ENCODE measurements at places on chromosomes 13 and 19. TPM values are rescaled to one million over a fixed set of nuclear protein-coding genes. Genes with fewer than 3 reads are reported as not detected.

DNA sequence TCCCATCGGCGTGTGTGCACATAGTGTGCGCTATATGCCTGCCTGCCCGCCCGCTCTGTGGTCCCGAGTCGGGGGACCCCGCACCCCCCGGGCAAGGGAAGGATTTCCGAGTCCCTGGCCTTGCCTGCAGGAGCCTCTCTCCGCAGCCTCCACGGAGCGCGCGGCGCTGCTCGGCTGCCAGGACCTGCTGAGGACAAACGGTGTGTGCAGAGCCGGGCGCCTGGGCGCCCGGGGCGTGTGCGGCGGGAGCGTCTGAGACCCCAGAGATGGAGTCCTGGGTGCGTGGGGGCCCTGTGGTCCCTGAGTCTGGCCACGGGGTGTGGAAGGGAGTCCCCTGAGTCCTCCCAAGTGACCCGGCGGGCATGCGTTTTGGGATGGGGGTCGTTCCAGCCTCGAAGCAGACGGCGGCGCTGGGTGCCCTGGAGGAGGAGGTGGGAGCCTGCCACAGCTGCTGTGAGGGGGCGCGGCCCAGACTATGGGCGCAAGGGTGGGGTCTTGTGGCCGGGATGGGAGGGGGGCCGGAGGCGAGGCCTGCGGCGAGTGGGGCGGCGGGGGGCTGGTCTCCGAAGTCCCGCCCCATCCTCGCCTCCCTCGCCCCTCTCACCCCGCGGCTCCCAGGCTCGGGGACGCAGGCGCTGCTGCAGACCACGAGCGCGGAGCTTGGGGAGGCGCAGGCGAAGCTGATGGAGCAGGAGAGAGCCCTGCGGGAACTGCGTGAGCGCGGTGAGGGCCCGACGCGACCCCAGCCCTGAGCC, 25.3 kb downstream of the CLEC4M start:
- peaks cover 1% of the 10 kb centered on the region for H3K36me3 ChIP-seq
- H3K27me3 ChIP-seq: no peaks in the 10 kb centered on the region
- no peak overlapping the region for H3K4me3 ChIP-seq
- no peak for DNase-seq

ZNF492 gene
- under 0.01 TPM for total RNA-seq

STOML3 gene
- not detected for total RNA-seq

GRCh38 chr19:50964266-50964665, 5.1 kb downstream of the KLK6 start:
- no peaks in the 10 kb centered on the region for H3K36me3 ChIP-seq
- DNase-seq: no peak
- H3K27me3 ChIP-seq: no peaks in the 10 kb centered on the region
- no peak overlapping the region for H3K27ac ChIP-seq
- H3K4me3 ChIP-seq: no peak overlapping the region

DNA sequence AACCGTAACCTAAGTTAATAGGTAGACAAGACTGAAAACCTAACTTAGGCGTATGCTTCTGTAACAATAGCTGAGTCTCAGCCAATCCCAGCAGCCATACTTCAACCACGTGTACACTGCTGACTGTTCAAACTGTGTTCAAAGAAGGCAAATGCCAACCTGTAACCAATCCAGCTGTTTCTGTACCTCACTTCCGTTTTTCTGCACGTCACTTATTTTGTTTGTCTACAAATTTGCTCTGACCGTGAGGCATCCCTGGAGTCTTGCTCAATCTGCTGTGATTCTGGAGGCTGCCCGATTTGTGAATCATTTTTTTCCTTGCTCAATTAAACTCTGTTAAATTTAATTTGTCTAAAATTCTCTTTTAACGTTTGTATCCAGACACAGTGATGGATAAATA, 59.2 kb downstream of the EDNRB start:
- DNase-seq: no peak
- no peaks in the 10 kb centered on the region for H3K36me3 ChIP-seq
- H3K4me1 ChIP-seq: no peaks in the 10 kb centered on the region
- peak overlapping the region; percentile 41 for H3K27ac ChIP-seq
- no peak overlapping the region for H3K4me3 ChIP-seq

GRCh38 chr19:2353159-2353886, 6.7 kb upstream of the TMPRSS9 start:
- DNase-seq: no peak
- H3K27ac ChIP-seq: no peak overlapping the region
- H3K27me3 ChIP-seq: no peaks in the 10 kb centered on the region
- H3K4me3 ChIP-seq: no peak overlapping the region

DNA sequence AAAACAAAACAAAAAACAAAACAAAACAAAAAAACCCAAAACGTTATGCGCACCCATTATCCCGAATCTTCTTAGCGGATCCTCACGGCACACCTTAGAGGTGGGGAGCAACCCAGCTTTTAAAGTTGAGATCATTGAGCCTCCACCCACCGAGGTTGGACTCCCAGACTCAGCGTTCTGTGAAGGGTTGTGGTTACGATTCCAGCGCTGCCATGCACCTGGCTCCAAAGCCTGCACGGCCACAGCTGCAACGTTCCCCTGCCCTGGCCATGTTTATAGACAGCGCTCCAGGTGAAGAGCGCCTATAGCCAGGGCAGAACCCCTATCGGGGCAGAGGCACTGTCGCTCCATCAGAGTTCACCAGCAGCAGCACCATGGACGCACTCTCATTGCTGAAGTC, 18.7 kb upstream of the LILRA2 start:
- H3K4me1 ChIP-seq: no peaks in the 10 kb centered on the region
- no peak for DNase-seq
- no peaks in the 10 kb centered on the region for H3K36me3 ChIP-seq
- H3K27ac ChIP-seq: no peak overlapping the region

FAM216B gene
- not detected for total RNA-seq

FAM124A gene
- 0.92 TPM for total RNA-seq

- H3K4me1 ChIP-seq: no peaks in the 10 kb centered on the region
- H3K27ac ChIP-seq: no peak overlapping the region
- DNase-seq: no peak
- peaks cover 18% of the 10 kb centered on the region for H3K36me3 ChIP-seq
These were observed 16.4 kb downstream of the RCN3 start for GRCh38 chr19:49544154-49544553.

- no peaks in the 10 kb centered on the region for H3K27me3 ChIP-seq
- no peak overlapping the region for H3K4me3 ChIP-seq
These were observed 4.9 kb upstream of the ESD start for GRCh38 chr13:46801858-46802257.

DNA sequence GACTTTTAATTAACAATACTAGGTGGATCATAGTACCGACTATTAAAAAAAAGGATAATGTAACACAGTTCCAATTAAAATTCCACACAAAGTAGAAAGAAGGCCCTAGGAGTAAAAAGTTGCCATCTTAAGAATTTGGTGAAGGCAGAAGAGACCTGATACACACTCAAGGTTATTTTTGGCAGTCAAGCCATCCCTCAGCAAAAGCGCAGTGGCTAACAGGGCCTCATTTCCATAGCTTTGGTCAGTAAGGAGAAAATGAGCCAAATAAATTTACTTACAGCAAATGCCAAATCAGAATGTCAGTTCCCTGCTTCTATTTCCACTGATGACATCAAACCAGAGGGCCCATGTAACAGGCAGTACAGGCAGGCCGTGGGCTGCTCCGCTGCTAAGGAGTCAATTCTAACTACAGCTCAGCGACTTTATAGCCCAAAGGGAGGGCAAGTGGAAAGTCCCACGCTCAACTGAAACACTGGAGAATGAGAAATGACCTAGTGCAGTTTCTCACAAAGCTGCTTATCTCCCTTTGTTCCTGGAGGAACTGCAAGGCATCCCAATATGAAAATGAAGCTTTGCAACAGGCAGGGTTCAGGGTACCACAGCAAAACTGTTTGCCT, 6.3 kb downstream of the ARGLU1 start:
- H3K36me3 ChIP-seq: peaks cover 9% of the 10 kb centered on the region
- no peak overlapping the region for H3K4me3 ChIP-seq
- no peaks in the 10 kb centered on the region for H3K27me3 ChIP-seq
- DNase-seq: no peak
- peak overlapping the region; percentile 39 for H3K27ac ChIP-seq
- H3K4me1 ChIP-seq: peaks cover 25% of the 10 kb centered on the region

ITGBL1 gene
- 1.8 TPM for total RNA-seq

- peak within 1 kb of the TSS; percentile 43 for H3K4me3 ChIP-seq
- peaks cover 25% of the 10 kb centered on the region for H3K4me1 ChIP-seq
- H3K36me3 ChIP-seq: no peaks in the 10 kb centered on the region
- H3K27me3 ChIP-seq: peaks cover 3% of the 10 kb centered on the region
- no peak within 1 kb of the TSS for H3K27ac ChIP-seq
These were observed at the start of gene NPAS1 for GRCh38 chr19:47019431-47020041. TSS of gene NPAS1 (plus strand) at chr19:47019837. CDS start at chr19:47021048, 1,211 bp downstream.

DNA sequence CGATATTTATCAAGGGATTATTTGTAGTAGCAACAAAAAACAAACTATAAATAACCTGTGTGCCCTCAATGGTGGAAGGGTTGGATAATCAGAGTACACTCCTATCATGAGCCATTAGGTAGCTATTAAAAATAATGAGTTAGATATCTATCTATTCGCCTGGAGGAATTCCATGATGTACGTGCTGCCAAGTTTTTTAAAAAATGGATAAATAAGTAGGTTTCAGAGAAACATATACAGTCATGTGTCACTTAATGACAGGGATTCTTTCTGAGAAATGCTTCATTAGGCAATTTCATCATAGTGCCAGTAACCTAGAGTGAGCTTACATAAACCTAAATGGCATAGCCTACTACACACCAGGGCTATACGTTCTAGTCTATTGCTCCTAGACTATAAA, 6.2 kb upstream of the OR1I1 start:
- H3K4me1 ChIP-seq: no peaks in the 10 kb centered on the region
- no peak for DNase-seq
- H3K36me3 ChIP-seq: no peaks in the 10 kb centered on the region
- H3K27me3 ChIP-seq: peaks cover 3% of the 10 kb centered on the region
- H3K4me3 ChIP-seq: no peak overlapping the region

- H3K4me3 ChIP-seq: no peak overlapping the region
- H3K27me3 ChIP-seq: no peaks in the 10 kb centered on the region
- no peaks in the 10 kb centered on the region for H3K36me3 ChIP-seq
- H3K4me1 ChIP-seq: peaks cover 14% of the 10 kb centered on the region
- DNase-seq: peak; percentile 94
These were observed 20.1 kb downstream of the WTIP start for GRCh38 chr19:34501339-34502320.

- DNase-seq: no peak
- no peak overlapping the region for H3K4me3 ChIP-seq
- peaks cover 15% of the 10 kb centered on the region for H3K4me1 ChIP-seq
- H3K36me3 ChIP-seq: no peaks in the 10 kb centered on the region
- no peaks in the 10 kb centered on the region for H3K27me3 ChIP-seq
- H3K27ac ChIP-seq: no peak overlapping the region
These were observed 19.2 kb upstream of the GRTP1 start for GRCh38 chr13:113383089-113383488.

- no peaks in the 10 kb centered on the region for H3K27me3 ChIP-seq
- H3K4me1 ChIP-seq: peaks cover 4% of the 10 kb centered on the region
- H3K36me3 ChIP-seq: peaks cover 10% of the 10 kb centered on the region
- DNase-seq: no peak
These were observed 54.0 kb upstream of the GPR183 start for GRCh38 chr13:99361197-99361596.

DNA sequence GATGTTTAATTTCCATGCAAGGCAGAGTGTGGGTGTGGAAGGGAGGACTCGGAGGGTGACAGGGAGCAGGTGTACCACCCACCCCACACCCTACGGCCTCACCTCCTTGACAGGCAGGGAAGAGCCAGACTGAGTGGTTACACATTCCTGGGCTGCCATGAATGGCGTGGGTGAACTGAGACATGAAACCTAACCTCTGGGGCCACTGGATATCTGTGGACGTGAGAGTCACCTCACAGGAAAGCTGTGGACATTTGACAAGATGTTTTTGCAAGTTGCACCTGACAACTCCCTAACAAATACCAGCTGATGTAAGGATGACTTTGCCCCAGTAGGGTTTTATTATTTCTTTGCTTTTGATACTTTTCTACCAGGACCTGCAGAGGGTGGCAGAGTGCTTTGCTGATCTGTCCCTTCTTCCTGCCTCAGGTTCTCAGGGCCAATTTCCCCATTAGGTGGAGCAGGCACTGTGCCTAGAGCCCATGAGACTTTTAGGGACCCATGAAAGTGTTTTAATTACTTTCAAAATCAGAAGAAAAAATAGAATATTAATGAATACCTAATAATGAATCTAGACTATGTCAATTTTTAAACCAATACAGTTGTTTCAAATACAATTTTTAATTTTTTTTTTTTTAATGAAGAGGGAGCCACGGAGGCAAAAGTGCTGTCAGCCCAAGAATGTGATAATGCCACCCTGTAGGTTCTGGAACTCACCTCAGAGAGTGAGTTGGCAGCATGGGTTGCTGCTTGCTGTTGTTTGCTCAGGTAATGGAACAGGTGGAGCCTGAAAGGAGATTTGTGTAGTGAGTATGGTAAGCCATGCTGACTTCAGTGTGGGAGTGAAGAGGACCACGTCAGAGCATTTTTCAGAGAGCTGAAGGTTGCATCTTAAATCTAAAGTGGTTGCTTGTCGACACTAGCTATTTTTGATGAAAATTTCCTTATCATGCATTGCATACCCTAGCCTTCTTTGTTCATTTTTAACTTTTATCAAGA, 58.0 kb upstream of the CYSLTR2 start:
- H3K27me3 ChIP-seq: no peaks in the 10 kb centered on the region
- no peaks in the 10 kb centered on the region for H3K36me3 ChIP-seq
- H3K27ac ChIP-seq: no peak overlapping the region
- peak; percentile 41 for DNase-seq
- H3K4me3 ChIP-seq: no peak overlapping the region
- no peaks in the 10 kb centered on the region for H3K4me1 ChIP-seq

- DNase-seq: no peak
- no peaks in the 10 kb centered on the region for H3K27me3 ChIP-seq
- no peaks in the 10 kb centered on the region for H3K36me3 ChIP-seq
- H3K4me1 ChIP-seq: no peaks in the 10 kb centered on the region
These were observed 4.6 kb upstream of the LYPD5 start for GRCh38 chr19:43806848-43807247.

DNA sequence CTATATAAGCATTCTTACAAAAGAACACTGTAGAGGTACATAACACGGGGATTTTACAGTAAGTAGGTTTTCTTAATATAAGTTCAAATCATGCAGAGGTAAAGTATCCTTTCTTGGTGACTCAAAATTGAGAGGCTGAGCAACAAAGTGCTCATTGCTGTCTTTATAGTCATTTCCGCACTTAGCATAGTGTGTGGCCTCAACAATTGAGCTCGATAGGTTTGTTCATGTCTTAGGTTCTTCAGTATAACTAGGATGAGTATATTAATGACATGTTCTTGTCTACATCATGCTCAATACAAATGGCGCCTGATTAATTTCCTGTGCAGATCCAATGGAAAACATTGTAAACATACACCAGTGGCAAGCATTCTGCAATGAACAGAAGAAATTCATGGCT, 1.4 kb downstream of the WDFY2 start:
- no peak for DNase-seq

DNA sequence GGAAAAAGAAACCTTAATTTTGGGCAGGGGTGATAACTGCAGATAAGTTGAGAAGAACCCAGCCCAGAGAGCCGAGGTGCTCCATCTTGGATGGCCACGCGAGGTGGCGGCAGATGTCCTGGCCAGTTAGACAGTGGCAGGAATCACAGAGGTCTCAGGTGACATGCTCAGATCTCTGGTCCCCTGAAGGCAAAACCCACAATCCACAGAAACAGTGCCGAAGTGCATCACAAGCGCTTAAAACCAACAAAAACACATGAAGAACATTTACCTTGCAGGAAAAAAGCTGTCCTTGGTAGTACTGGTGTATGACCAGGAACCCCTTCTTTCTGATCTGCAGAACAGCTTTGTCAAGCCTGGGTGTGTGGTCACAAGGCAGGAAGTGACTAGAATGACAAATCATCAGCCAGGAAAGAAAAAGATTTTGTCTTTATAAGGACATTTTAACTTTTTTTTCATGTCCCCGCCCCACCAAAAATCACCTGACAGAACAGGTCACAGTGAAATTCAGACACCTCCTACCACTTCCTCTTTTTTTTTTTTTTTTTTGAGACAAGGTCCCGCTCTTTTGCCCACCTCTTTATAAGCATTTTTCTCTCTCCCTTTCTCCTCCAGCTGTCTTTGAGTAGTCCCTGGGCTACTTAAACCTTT, at the start of gene LCP1:
Gene LCP1, minus strand, starts transcription at position 338 of the 651 bp plus-strand sequence. CDS start 22,515 bp downstream, outside the sequence.
- no peaks in the 10 kb centered on the region for H3K36me3 ChIP-seq
- no peaks in the 10 kb centered on the region for H3K27me3 ChIP-seq
- peak within 1 kb of the TSS; percentile 33 for H3K27ac ChIP-seq

Data from liver (tissue), 10 donors.